ENCODE measurements at places on chromosomes 13 and 19. TPM values are rescaled to one million over a fixed set of nuclear protein-coding genes. Genes with fewer than 3 reads are reported as not detected.
A peak's percentile ranks its signal among the peaks of the same experiment; 100 is the strongest.

DNA sequence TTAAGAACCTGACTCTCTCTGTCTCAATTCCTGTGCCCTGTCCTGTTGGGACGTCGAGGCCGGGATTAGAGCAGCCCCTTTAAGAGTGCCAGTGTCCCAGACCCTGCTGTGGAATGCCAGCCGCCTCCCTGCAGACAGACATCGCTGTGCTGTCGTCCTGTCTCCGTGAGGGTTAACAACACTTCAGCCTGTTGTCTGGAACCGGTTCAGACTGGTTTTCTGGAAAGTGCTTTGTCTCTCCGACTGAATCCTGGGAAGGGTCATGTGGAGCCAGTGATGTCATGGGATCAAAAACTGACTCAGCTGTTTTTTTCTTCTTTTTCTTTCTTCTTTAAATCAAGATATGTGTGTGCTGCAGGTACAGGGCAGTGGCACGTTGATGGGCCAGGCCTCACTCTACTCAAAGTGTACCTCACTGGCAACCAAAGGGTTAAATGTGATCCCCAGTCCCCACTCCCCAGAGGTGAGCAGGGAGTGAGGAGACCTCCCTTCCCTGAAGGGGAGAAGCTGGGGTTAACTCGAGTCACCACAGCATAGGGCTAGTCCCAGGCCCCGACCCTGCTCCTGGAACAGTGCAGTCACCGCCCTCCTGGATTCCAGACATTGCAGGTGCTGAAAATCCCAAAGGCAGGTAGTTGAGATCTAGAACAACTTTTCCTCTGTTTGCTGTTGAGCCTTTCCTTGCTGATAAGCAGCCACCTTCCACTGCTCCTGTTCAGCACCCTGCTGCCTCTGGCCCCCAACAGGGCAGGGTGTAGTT is 50.8 kb downstream of the TSSK6 start:
- peak; percentile 77 for DNase-seq

DNA sequence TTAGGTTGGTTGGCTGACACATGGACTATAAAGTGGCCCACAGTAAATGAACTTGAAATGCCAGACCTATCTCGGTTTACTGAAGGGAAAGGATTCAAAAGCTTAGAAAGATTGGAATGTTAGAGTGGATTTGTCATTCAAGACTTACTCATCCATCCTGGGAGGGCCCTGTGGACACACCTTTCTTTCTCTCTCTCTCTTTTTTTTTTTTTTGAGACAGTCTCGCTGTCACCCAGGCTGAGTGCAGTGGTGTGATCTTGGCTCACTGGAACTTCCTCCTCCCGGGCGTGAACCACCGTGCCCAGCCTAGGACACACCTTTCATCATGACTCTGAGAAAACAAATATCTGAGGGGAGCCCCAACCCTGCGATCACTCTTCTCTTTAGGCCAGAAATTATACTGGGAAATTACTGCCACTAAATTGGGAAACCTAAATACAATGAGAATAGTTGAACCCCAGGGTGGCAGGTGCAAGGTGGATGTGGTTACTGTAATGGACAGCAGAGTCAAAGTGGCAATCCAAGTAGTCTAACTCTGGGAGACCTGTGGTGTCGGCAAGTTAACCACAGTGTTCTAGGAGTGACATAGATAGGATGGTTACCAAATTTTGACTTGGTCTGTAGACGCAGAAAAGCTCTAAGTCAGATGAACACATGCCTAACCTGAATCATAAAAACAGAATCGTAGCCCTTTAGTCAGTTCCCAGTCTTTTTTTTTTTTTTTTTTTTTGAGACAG is 47.1 kb upstream of the ZMYM5 start:
- no peak for DNase-seq

GRCh38 chr19:16998635-16999194 is 27.9 kb downstream of the CPAMD8 start:
- no peak for DNase-seq

Gene SIGLEC12
- 0.11 TPM for total RNA-seq

Gene PODNL1
- total RNA-seq = 0.40 TPM

- no peak for DNase-seq
Measured at GRCh38 chr13:85771856-85772255, 27.4 kb downstream of the SLITRK6 start.

- peak; percentile 23 for DNase-seq
Measured at GRCh38 chr19:34667349-34668076, 9.4 kb downstream of the SCGB2B2 start.

- no peak for DNase-seq
Measured at GRCh38 chr13:25581351-25581750, 209.6 kb downstream of the ATP8A2 start.

Gene C1QTNF9
- total RNA-seq = not detected

DNA sequence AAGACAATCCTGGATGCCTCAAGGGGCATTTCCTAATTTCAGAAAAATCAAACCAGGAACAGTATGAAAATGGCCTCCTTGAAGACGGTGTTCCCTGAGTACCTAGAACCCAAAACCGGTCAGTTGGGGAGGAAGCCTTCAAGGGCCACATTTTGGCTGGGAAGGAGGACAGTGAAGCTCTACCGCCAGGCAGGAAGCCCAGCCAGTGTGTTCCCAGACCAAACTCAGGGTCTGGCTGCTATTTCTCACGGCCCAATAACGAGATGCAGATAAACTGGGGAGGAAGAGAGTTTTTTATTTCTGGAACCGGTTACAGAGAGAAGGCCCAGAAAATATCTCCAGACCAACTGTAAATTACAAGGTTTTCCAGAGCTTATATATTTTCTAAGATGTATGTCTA is 24.3 kb upstream of the CEACAM21 start:
- no peak for DNase-seq

DNA sequence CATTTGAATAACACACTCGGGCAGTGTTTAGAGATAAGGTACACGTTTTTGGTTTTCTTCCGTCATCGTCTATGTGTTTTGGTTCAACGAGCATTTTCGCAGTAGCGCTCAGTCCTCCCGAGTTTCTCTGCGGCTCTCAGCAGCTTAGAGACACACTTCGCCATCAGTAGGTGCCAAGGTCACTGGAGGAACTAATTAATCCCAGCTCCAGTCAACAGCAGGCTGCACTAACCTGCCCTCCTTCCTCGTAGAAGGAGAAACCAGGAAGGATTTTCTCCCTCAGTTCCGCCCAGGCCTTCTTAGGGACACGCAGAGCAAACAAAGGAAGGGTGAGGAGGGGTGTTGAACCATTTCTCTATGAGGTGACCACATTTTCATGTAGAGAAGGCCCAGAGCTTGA is 12.6 kb downstream of the MBNL2 start:
- DNase-seq = no peak

DNA sequence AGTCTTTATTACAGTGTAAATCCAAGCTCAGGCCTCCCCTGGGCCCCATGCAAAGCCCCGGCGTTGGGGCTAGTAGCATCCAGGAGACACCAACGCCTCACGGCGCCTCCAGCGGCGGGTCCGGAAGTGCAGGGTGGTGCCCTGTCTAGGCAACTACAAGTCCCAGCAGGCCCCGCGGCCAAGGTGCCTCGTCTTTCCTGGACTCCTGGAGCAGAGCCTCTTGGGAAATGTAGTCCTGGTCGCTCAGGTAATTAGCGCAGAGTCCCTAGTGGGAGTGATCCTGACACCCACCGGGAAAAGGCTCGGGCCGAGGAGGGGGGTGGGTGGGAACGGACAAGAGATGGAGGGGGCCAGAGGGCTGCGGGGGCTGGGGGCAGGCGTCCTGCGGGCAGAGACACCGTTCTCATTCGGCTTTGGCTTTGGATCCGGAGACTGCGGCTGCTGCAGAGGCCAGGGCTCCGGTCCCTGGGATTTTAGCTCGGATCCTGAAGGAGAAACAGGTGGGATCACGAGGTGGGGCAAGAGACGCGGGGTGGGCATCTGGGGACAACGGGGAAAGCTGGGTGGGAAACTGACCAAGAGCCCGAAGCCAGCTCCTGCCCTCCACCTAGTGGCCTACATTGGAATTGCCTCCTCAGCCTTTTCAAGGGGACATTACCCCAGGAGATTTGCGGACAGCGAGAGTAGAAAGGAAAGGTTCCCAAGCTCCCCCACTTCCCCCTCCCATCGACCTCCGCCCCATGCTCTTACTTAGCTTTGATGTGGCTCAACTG is 11.4 kb downstream of the RTN2 start:
- peak; percentile 99 for DNase-seq

DNA sequence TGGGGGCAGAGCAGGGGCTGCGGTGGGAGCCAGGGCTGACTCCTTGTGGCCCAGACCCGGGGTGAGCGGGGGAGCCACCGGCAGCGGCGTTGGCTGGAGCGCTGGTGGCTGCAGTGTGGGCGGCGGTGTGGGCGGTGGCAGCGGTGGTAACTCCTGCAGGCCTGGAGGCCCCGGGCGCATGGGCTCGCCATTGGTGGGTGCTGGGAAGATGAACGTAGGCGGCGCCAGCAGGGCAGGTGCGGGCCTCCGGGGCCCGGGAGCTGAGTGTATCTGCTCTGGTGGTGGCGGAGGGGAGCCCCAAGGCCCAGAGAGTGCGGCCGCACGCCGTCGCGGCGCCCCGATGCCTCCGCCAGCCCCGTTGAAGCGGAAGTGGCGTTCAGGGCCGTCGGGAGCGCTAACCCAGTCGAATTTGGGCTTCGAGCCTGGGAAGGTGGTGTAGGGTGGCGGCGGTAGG is 2.0 kb downstream of the GGN start:
- DNase-seq = no peak

- no peak for DNase-seq
Measured at GRCh38 chr13:97566907-97567306, 132.9 kb downstream of the RAP2A start.

Gene CDX2
- total RNA-seq = not detected

DNA sequence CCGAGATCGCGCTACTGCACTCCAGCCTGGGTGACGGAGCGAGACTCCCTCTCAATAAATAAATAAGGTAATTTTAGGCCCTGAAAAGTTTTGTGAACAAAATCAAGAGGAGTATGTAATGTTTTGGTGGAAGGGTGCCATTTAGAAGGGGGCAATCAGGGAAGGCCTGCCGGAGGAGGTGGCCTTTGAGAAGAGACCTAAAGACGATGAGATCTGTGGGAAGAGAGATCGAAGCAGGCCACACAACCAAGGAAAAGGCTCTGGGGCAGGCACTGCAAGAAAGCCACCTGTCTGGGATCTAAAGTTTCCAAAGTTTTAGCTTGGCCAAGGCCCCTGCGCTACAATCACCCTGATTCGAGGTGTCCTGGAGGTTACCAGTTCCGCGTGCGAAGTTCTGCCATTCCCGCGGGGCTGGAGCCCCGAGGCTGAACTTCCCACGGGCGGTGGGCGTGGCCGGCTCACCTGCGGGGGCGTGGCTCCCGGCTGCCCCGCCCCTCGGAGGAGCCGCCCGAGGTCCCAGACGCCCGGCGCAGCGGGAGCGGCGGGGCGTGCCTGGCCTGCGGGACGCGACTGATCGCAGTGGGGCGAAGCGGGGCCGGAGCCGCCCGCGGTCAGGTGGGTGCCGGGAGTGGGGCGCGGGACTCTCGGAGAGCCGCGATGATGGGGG is at the start of gene KLC3:
TSS of gene KLC3 (plus strand) at position 519 of the 667 bp plus-strand sequence. CDS start 4,792 bp downstream, outside the sequence.
- DNase-seq = peak; percentile 44

Gene FSD1
- not detected for total RNA-seq

Gene FUT2
- 1.3 TPM for total RNA-seq

DNA sequence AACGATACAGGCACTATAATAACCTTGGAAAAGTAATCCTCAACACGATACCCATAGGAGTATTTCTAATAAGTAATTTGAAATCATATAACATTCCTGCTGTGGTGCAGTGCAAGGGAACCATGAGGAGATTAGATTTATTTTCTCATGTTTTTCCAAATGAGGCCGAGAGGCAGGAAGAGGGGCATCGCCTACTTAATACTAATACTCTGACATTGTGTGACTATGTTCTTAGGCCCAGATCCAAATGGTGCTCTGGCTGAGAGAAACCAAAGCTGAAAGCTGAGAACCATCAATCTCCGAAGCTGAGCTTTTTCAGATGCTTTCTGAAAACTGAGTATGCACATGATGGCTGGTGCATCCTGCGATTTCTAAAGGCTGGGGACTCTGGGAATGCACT is 248.0 kb upstream of the MAB21L1 start:
- DNase-seq = no peak

- no peak for DNase-seq
Measured at GRCh38 chr19:38281811-38282566, 17.6 kb downstream of the SPINT2 start.

Gene FBXO17
- total RNA-seq = 18.0 TPM

DNA sequence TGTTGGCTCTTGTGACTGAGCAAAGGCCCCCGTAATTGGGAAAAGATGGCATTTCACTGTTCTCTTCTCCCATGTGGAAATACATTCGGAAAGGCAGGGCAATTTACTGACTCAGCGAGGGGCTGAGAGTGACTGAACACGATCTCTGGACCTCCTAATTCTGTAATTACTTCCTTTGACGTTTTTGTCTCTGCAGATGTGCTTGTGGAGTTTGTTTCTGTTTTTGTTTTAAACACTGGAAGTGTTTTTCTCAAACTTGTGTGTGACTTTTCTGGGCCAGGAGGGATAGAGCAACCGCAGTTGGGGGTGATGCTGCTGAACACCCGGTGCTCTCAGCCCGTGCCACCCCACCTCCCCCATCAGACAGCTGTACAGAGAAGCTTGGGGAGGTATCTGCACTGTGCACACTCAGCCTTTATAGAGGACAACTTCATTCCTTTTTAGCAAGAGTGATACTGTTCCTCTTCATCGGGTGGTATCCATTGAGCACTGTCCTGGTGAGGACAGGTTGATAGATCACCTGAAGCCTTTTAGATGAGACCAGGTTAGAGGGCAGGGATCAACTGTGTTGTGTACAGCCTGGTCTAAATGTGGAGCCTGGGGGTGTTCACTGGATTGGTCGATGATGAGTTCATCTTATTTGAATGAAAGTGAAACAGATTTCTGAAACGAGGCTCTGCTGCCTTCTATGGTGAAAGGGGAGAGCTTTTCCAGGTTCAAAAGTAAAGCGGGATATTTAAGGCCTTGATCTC is 117.4 kb downstream of the ESD start:
- DNase-seq = no peak

DNA sequence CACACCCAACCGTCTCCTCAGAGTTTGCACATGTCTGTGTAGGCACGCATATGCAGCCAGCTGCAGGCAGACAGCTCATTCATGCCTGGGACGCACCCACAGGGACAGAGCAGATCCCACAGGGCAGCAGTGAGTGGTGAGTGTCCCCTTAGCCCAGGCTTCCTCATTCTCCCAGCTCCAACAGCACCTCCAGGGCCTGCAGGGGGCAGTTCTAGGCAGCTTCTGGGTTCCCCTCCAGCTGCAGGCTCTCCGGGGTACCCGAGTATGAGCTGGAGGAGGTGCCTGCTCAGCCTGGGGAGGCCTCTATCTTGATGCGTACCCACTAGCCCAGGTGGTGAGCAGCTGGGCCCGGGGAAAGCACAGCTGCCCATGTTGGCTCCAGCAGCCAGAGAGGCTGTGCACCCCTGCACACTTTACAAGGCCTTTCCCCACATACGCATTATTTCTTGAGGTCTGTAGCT is 1.3 kb upstream of the SHANK1 start:
- DNase-seq = no peak

Gene STARD13
- total RNA-seq = 52.0 TPM

DNA sequence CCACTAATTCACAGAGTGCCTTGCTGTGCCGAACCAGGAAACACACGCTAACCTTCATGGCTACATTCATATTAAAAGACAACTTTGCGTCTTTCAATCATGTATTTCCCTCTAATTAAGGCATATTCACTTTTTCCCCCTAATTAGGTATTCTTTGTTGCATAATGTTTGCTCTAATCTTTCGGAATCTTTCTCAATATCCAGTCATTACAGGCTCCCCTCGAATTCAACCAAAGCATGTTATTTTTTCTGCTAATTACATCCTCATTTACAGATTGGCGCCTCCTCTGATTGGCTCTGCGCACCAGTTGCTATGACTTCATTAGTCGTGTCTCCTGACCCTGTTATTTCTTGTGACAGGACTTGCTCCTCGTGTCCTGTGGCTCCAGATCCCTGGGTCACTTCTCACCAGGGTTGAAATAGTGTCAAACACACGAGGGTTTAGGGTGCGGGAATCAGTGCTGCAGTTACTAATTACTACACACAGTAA is 226.7 kb upstream of the TSHZ3 start:
- DNase-seq = no peak
